Uterus (tissue), 4 donors: ENCODE measurements at places on chromosomes 16 and 17. TPM values are rescaled to one million over a fixed set of nuclear protein-coding genes. Genes with fewer than 3 reads are reported as not detected.

The GPT2 gene
- total RNA-seq = 11.0 TPM

- H3K27me3 ChIP-seq = no peaks in the 10 kb centered on the region
- no peaks in the 10 kb centered on the region for H3K36me3 ChIP-seq
- DNase-seq = no peak
- no peaks in the 10 kb centered on the region for H3K4me1 ChIP-seq
- H3K4me3 ChIP-seq = no peak overlapping the region
- no peak overlapping the region for H3K27ac ChIP-seq
Measured at GRCh38 chr17:28201315-28201714, 117.7 kb upstream of the TMEM97 start.

DNA sequence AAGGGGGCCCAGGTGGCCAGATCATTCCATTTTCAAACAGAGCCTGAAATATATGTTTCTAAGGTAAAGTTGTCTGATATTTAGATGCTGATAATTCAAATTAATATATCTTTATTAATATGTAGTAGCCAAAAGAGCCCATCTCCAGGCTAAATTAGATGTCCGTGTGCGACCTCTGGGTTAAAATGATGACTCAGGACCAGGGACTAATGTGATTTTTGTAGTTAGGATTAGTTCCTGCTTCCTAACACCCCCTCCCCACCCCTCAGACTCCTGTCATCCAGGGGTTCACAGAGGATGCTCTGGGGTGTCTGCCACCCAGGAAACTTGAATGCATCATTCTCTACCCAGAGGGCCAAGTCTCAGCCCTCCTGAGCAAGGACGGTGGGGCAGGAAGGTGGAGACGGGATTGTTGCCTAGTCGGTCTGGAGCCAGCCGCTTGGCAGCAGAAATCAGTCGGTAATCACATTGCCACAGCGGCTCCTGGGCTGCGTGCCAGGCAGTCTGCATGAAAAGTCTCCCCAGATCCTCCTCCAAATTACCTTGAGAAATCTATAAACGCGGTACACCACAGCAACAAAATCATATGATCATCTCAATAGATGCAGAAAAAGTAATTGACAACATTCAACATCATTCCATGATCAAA is 29.8 kb downstream of the CNGB1 start:
- H3K27ac ChIP-seq = no peak overlapping the region
- H3K27me3 ChIP-seq = no peaks in the 10 kb centered on the region
- H3K4me1 ChIP-seq = no peaks in the 10 kb centered on the region
- no peak for DNase-seq

- no peak overlapping the region for H3K27ac ChIP-seq
- no peaks in the 10 kb centered on the region for H3K36me3 ChIP-seq
- H3K27me3 ChIP-seq = no peaks in the 10 kb centered on the region
- no peaks in the 10 kb centered on the region for H3K4me1 ChIP-seq
Measured at GRCh38 chr16:57576429-57576870, 34.0 kb downstream of the ADGRG5 start.

GRCh38 chr16:19886073-19886941 is 1.7 kb upstream of the GPRC5B start:
- DNase-seq = peak; percentile 83
- H3K27ac ChIP-seq = peak overlapping the region; percentile 41
- H3K27me3 ChIP-seq = no peaks in the 10 kb centered on the region
- H3K4me1 ChIP-seq = peaks cover 4% of the 10 kb centered on the region
- H3K36me3 ChIP-seq = no peaks in the 10 kb centered on the region
- H3K4me3 ChIP-seq = peak overlapping the region; percentile 49

DNA sequence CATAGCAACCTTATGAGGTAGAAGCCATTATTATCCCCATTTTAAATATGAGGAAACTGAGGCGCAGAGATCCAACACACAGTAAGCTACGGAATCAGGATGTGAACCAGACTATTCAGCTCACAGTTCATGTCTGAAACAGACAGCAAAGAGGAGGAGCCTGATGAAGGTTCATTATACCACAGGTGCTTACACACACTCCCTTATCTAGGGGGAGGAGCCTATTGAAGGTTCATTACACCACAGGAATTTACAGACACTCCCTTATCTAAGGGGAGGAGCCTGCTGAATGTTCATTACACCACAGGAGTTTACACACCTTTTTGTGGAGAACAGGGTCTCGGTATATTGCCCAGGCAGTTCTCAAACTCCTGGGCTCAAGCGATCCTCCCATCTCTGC is 21.9 kb downstream of the C16orf95 start:
- H3K27ac ChIP-seq = no peak overlapping the region
- H3K4me1 ChIP-seq = no peaks in the 10 kb centered on the region
- no peaks in the 10 kb centered on the region for H3K36me3 ChIP-seq
- H3K4me3 ChIP-seq = no peak overlapping the region
- no peak for DNase-seq

DNA sequence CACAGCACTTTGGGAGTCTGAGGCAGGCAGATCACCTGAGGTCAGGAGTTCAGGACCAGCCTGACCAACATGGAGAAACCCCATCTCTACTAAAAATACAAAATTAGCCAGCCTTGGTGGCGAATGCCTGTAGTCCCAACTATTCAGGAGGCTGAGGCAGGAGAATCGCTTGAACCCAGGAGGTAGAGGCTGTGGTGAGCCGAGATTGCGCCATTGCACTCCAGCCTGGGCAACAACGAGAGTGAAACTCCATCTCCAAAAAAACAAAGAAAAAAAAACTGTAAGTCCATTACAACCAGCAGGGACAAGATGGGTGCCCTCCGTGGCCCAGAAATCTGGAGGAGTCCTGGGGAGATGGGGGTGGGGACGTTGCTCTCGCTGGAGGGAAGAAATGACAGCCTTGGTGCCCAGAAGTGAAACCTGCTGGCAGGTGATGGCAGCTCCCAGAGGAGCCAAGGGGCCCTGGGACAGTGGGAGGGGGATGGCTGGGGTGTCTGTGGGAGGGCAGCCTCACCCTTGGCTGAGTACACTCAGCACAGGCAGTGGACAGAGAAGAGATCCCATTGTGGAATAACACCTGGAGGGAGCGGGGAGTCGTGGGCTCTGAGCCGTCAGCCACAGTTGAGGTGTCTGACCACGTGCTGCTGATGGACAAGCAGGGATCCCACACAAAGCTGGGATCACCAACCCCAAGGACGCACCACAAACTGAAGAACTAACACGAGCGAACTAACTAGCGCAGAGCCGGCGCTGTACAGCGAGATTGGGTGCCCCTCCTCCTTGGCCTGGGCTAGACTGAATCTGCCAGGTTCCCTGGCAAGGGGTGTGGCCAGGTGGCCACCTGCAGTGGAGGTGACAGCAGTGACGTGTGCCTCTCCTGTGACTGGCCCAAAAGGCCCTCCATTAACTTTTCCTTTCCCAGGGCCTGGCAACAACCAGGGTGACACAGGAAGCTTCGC is 46.9 kb upstream of the BAHCC1 start:
- no peaks in the 10 kb centered on the region for H3K27me3 ChIP-seq
- no peak overlapping the region for H3K27ac ChIP-seq
- no peak overlapping the region for H3K4me3 ChIP-seq
- H3K4me1 ChIP-seq = no peaks in the 10 kb centered on the region
